DND-41 (cell line): ENCODE measurements at places on chromosomes 3 and 15.

- no peak for DNase-seq
Observed at GRCh38 chr15:96066852-96067495, 263.5 kb upstream of the NR2F2 start.

DNA sequence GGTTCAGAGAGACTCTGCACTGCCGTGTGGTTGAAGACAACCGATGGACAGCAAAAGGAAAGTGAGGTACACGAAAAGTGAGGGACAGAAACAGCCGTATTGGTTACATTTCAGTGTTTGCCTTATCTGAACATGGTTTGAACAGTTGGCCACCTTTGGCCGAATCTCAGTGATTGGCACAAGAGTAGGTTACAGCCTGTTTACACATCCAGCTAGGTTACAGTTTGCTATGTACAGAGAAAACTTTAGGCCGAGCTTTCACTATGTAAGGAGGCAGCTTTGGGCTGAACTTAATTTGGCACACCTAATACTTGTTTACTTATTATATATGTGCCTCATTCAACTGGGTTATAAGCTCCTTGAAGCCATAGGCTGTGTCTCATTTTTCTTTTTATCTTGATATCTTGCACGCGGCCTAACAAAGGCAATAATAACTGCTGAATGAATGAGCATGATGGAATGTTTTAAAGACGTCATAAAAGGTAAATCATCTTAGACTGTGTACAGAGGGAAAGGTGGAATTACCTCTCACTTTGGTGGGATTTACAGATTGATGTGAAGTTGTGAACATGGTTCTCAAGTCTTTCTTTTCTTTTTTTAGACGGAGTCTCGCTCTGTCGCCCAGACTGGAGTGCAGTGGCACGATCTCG, 17.2 kb upstream of the GREM1 start:
- no peak for DNase-seq

DNA sequence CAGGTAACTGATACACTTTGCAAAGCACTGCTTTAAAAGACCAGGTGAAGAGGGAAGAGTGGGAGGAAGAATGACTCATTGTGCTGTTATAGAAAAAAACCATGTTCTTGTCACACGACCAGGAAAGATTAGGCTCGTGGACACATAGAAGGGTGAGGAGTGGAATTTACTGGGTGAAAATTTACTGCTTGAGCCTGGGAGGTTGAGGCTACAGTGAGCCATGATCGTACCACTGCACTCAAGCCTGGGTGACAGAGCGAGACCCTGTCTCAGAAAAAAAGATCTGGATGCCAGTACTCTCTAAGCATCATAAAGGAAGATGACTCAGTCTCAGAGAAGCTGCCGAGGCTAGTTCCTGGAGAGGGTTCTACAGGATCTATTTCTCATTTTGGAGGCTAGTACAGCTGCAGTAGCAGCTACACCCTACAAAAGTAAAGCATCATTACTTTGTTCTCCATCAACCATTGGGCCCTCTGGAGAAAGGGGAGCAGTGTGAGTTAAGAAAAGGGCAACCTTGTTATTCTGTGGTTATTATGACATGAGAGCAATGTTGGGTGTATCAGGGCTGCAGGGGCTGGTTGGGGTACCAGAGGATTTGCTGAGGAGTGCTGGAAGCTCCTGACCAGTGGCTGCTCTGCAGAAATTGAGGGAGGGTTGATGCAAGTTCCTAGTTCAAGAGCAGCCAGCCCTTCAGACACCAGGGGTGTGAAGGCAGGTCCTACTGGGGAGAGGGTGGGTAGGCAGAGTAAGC, 75.4 kb downstream of the CMTM8 start:
- no peak for DNase-seq

GRCh38 chr15:94582368-94582767, 351.0 kb downstream of the MCTP2 start:
- DNase-seq, result peak; percentile 30

- DNase-seq, result no peak
Observed at GRCh38 chr15:49530092-49530491, 90.5 kb downstream of the FAM227B start.

DNA sequence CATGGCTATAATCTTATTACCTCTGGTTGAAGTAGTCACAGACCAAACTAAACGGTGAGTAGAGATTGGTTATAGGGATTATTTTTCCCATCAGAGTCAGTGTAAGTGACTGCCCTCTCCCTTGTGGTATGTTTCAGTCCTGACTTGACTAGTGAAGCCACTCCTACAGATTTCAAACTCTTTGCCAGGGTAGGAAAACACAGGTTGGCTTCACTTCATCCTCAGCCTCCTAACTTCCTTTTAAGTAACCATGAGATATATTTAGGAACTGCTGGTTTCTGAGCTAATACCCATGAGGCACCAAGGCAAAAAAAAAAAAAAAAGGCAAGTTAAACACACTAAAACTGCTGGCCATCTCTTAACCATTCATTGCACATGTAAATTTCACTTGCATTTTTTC, 349.2 kb upstream of the MCTP2 start:
- DNase-seq, result no peak

GRCh38 chr3:191761906-191762305, 300.9 kb downstream of the PYDC2 start:
- no peak for DNase-seq

DNA sequence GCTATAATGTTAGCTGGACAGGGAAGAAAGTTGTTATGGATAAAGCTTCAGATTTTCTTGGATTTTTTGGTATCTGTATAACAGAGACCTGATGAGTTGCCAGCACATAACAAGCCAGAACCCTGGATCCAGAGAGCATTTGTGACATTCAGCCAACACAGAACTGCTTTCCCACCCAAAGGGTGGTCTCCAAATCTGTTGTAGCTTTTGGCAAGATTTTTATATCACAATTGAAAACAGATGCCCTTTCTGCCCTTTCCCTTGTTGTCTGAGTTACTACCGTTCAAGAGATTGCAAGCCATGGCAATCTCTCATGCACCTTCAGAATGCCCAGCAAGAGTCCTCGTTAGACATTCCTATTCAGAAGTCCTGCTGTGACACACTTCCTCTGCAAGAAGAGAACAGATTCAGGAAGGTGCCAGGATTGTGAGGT, 107.6 kb upstream of the FGF7 start:
- DNase-seq, result no peak

- DNase-seq, result no peak
Observed at GRCh38 chr3:184688251-184688881, 23.5 kb downstream of the MAGEF1 start.

- no peak for DNase-seq
Observed at GRCh38 chr3:184188080-184188479, 2.1 kb downstream of the ABCF3 start.

DNA sequence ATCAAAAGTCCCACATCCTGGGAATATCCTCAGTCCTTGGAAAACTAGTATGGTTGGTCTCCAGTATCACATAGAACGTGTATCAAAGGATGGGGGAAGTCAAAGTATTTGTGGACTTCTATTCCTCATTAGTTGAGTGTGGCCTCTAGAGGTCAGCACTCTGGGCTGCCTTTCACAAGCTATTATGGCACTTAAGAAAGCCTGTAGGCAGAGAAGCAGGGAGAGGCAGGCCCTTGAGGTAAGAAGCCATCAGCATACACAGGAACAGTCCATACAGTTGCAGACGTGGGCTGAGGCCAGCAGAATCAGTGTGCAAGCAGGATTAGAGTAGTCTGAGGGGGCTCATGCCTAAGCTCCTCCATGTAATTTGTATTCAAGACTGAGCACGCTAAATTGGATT, 341.7 kb downstream of the CLSTN2 start:
- DNase-seq, result no peak

- no peak for DNase-seq
Observed at GRCh38 chr3:70982700-70983140, 600.8 kb downstream of the FOXP1 start.
